ENCODE measurements at places on chromosomes 7 and 10.

- DNase-seq, result no peak
Measured at GRCh38 chr7:141550386-141551093, 670 bp upstream of the AGK start.

- no peak for DNase-seq
Measured at GRCh38 chr10:110852947-110853346, 18.8 kb upstream of the PDCD4 start.

GRCh38 chr7:114392686-114393085 is 21.9 kb upstream of the FOXP2 start:
- no peak for DNase-seq

DNA sequence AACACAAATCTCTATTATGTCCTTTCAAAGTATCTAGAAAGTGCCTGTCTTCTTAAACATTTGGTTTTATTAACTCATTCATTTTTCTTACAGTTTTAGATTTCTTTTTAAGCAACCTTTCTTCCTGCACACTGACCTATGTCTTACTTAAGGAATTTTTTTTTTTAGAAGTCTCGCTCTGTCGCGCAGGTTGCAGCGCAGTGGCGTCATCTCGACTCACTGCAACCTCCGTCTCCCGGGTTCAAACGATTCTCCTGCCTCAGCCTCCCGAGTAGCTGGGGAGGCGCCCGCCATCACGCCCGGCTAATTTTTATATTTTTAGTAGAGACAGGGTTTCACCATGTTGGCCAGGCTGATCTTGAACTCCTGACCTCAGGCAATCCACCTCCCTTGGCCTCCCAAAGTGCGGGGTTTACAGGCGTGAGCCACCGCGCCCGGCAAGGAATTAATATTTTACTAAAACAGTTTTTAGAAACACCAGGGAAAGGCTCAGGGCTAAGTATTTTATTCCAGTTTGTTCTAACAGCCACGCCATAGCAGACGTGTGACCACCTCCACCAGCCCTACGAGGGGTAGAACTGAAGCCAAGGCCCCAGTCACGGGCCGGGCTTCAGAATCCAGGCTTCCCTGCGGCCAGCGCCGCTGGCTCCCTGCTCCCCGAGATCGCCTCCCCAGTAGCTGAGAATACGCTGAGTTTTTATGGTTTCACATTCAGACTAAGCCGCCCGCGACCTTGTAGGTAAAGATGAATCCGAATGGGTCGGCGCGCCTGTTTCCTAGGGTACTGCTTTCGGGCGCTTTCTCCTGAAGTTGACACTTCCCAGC is 941 bp upstream of the LUC7L2 start:
- peak; percentile 53 for DNase-seq

DNA sequence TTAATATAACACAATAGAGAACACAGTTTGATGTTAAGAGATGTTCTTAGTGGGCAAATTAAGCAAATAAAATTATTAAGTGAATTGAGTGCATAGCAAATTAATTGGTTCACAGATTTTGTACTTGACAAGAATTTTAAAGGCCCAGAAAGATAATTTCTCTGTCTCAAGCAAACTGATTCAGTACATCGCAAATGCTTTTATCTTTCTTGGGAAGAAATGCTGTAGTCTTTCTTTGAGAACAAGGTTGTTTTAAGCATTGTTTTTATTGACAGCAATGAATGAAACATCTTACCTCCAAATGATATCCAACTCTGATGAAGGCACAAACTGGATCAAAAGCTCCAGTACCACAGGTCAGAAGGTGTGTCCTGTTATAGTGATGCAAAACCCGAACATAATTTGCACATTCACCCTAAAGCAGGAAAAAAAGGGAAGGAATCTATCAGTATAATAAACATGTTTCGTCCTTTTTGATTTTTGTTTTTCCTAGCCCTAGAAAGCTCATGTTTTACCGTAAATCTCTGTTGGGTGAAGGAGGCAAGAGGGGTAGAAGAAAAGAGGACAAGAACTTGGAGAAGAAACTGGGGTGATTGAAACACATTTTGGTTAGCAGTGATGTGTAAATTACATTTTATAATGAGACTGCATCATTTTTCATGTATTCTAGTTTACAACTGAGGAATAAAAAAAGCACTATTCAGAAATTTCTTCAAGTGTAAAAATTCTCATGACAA is 182.6 kb downstream of the SEMA3E start:
- DNase-seq, result no peak

DNA sequence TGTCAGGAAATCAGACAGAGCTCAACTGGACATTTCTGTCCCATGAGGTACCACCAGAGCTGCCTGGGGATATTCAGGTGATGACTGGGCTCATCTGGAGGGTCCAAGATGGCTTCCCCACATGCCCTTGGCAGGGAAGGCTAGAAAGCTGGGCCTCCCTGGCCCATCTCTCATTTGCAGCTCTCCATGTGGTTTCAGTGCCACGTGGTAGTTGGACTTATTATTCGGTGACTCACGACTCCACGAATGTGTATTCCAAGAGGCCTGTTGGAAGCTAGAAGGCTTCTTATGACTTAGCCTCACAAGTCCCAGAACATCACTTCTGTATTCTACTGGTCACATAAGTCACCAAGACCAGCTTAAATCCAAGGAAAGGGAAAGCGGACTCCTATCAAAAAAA is 22.8 kb downstream of the NSMCE4A start:
- DNase-seq, result no peak

DNA sequence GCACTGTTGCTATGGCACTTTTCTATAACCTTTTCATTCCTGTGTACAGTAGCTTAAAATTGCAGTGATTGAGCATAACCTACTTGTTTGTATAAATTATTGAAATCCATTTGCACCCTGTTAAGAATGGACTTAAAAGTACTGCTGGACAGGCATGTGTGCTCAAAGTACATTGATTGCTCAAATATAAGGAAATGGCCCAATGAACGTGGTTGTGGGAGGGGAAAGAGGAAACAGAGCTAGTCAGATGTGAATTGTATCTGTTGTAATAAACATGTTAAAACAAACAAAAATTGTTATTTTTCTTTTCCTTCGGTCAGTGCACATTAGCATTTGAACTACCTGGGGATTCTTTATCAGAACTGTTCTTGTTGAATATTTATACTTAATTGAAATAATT is 57.1 kb upstream of the BAMBI start:
- no peak for DNase-seq

- no peak for DNase-seq
Measured at GRCh38 chr7:42359946-42360345, 122.9 kb upstream of the GLI3 start.

GRCh38 chr7:22252936-22253536 is 103.9 kb downstream of the RAPGEF5 start:
- DNase-seq, result no peak

- no peak for DNase-seq
Measured at GRCh38 chr7:867001-867405, 9.4 kb upstream of the GET4 start.

DNA sequence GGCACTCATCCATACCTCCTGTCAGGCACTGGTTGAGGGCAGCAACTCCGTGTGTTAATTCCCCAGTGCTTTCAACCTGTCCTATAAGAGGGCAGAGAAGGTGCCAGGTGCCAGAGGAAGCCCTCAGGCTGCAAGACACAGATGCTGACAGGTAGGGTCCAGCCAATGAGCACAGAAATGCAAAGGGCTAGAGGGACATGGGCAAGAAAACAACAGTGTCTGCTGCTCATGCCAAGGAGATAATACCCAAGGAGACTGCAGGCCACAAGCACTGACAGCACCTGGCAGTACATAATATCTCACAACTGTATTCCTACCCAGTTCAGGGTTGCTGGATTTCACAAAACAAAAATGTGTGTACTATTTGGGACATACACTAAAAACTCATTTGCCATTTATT is 38.4 kb upstream of the TM9SF3 start:
- no peak for DNase-seq

GRCh38 chr7:3847336-3847735 is 546.3 kb downstream of the SDK1 start:
- no peak for DNase-seq

GRCh38 chr7:80589631-80590030 is 48.8 kb upstream of the CD36 start:
- DNase-seq, result no peak

DNA sequence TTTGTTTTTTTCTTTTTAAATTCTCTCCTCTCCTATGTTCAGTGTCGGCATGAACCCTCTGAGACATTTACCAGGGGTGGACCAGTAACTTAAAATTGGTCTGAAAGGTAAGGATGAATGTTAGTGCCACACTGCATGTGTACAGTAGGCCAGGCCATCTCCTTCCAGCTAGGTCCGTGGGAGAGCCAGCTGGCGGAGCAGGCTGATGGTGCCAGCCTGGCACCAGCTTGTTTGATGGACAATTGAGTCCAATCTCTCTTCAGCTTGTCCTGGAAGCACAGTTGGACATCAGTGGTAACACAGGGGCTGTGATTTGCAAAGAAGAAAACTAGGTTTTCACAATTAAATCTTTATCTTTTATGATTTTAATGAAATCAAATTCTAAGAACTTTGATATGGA is 136.5 kb downstream of the CNNM2 start:
- DNase-seq, result no peak

- no peak for DNase-seq
Measured at GRCh38 chr7:54546986-54547314, 4.8 kb downstream of the VSTM2A start.

- DNase-seq, result no peak
Measured at GRCh38 chr7:17988141-17988540, 39.5 kb downstream of the PRPS1L1 start.

DNA sequence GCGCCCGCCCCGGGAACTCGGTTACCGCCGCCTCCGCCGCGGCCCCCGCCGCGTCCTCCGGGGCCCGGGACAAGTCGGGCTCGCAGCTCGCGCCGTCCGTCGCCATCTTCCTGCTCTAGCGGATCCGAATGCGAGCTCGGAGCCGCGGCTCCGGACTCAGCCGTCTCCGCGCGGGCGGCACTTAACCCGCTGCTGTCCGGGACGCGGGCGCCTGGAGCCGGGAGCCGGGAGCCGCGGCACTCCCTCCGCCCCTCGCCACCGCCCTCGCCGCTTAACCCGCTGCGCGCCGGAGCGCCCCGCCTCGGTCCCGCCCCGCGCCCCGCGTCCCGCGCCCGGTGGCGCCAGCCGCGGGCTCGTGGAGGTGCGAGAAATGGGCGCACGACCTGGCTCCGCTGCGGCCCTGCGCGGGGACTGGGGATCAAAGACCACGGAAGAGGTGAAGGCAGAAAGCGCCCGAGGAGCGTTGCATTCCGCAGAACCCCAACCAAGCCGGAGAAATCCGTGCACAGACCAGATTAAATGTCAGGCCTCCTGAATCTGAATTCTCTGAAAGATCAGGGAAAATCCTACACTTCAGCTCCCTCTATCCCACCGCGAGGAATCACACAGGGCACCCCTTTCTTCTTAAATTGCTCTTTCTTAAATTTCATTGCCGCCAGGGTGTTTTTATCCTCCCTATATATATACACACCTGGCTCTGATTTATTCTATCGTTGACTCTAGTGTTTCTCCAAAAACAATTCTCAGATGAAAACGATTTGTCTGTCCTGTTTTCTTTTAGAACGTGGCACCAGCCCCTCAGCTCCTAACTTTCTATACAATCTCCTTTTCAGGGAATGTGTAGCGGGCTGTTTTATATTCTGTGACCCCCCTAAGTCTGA is at the start of gene CTTNBP2:
Gene CTTNBP2 (minus strand): TSS at position 132 of the 881 bp plus-strand sequence. CDS start 26 bp downstream, at position 106.
- DNase-seq, result no peak

DNA sequence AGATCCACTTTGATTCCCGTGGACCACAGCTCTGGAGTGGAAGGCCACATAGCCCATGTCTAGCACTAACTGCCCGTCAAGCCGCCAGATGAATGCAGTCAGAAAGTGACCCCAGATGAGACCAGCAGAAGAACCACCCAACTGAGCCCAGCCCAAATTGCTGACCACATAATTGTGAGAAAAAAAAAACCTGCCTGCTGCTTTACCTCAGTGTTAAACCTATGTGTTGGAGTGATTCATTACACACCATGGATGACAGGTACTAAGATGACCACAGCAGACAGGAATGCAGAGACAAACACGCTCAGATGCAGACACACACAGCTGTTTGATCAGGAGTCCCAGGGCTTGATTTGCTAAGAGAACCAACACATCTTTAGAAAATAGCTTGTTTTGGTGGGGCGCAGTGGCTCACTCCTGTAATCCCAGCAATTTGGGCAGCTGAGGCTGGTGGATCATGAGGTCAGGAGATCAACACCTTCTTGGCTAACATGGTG is 168.1 kb upstream of the PPP2R2D start:
- no peak for DNase-seq

DNA sequence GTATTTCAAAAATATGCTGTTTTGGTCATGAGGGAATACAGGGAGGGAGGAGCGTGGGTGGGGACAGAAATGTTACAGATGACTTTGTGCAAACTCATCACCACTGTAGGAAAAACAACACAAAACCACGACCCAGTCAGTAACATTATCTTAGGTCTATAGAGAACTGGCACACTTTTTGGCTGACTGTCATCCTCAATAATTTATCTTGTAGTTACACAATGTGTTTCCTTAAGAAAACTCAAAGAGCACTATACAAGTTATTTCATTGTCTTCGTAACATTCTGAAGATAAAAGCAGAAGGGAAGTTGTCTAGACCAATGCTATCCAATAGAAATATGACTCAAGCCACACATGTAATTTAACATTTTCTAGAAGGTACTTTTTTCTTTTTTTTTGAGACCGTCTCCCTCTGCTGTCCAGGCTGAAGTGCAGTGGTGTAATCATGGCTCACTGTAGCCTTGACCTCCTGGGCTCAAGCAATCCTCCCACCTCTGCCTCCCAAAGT is 16.9 kb upstream of the CDK14 start:
- DNase-seq, result no peak

GRCh38 chr7:157470017-157470322 is 133.2 kb downstream of the DNAJB6 start:
- no peak for DNase-seq

GRCh38 chr10:64515970-64516699 is 994.9 kb downstream of the REEP3 start:
- DNase-seq, result no peak

GRCh38 chr10:85674851-85675250 is 691.7 kb downstream of the GRID1 start:
- DNase-seq, result no peak

DNA sequence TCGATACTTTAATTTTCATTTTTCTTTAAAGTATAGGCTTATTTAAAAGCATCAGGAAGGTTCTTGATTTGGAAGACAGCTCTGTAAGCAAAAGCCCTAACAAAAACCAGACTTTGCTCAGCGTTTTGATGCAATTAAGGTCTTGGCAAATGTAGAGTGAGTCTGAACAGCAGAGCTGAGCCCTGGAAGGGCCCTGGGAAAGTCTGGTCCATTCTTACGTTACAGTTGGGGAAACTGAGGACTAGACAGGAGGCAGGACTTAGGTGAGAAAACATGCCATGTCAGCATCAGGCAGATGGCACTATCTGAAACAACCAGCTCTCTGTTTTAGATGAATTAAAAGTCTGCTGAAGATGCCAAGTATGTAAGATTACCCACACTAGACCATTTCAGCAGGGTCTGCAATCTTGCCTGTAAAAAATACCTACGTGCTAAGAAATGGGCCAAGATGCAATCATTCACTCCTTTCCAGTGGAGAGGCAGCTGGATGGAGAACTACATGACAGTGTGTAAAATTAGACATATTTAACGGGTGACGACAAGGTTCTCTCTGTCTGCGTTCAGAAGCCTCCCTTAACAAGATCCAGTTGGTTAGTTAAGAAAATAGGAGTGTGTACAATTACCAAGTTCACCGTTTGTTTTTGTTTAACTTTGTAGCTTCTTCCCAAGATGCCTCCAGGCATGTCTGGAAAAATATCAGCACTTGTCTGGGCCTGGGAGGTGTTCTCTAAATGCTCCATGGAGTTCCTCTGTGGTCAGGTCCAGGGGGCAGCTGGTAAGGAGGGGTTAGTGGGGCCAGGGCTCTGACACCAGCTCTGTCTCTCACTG is 502.3 kb upstream of the ZMIZ1 start:
- DNase-seq, result no peak

GRCh38 chr7:22802426-22802825 is 20.2 kb downstream of the TOMM7 start:
- DNase-seq, result no peak

GRCh38 chr7:1758028-1758858 is 88.2 kb downstream of the ELFN1 start:
- no peak for DNase-seq
